ENCODE measurements at places on chromosomes 2 and 18.

GRCh38 chr2:16553226-16553625 is 112.4 kb downstream of the CYRIA start:
- peak; percentile 32 for DNase-seq

GRCh38 chr2:161096336-161096735 is 63.9 kb upstream of the TANK start:
- no peak for DNase-seq

DNA sequence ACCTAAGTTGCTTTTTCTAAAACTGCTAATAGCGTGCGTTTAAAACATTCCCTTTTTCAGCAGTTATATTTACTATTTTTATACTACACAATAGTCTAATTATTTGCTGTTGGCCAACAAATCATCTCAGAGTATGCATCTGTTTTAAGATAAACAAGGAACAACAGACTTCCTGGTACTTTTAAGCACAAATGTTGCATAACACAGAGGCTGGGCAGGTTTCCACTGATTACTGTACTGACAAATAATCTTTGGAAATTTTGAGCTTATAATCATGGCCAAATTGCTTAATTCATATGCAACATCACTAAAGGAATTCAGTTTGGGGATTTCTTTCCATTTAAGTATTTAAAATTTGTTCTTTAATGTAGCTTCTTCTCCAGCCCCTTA is 737.4 kb upstream of the SALL3 start:
- DNase-seq: peak; percentile 27

DNA sequence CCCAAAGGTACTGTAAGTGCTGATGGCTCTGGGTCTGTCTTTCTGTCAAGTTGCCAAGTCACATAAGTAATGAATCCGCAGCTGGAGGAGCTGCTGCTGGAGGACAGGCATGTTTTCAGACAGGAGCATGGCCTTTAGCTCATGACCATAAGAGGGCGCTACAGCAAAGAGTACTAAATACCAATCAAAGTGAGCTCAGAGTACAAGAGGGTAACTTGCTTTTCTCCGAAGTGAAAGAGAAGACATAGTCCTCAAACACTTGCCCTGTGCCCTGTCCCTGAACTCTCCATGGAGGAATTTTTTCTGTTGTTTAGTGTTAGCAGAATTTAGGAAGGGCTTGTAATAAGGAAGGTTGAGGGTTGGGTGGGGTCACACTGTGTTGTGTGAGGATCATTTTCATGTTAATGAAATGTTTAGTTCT is 58.0 kb upstream of the EML6 start:
- peak; percentile 54 for DNase-seq

GRCh38 chr18:26757263-26758019 is 108.1 kb downstream of the AQP4 start:
- DNase-seq: peak; percentile 54

- no peak for DNase-seq
These were observed at the start of gene RFTN2 for GRCh38 chr2:197675246-197675645. TSS of gene RFTN2 (minus strand) at chr2:197675587. CDS start at chr2:197675458, 129 bp downstream.

DNA sequence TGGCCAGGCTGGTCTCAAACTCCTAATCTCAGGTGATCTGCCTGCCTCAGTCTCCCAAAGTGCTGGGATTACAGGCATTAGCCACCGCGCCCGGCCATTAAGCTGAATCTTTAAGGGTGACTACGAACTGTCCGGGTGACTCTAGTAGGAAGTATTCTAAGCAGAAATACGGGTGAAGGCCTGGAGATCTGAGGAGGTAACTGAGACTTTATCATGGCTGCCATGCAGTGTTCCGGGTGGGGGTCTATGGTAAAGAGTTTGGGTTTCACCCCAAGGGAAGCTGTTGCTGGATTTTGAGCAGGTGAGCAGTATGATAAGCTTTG is 20.1 kb upstream of the ROCK2 start:
- no peak for DNase-seq

DNA sequence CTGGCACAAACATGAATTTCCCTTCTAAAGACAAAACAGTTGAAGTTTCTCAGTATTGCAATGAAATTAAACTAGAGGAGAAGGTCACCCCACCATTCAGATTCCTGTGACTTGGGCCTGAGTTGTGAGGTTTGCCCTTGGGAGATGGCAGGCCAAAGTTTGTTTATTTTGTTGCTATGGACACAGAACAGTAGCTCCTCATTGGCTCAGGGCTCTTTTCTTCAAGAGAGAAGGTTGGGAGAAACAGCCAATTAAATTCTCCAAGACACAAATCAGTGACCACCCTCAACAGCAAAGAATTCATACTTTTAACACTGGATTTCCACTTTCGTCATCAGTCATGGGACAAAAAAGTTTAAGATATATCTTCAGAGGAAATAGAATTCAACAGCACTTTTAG is at the start of gene FLACC1:
Gene FLACC1, minus strand, starts transcription at position 125 of the 400 bp plus-strand sequence. CDS start 5,941 bp downstream, outside the sequence.
- no peak for DNase-seq

GRCh38 chr2:8565399-8566154 is 116.3 kb upstream of the ID2 start:
- no peak for DNase-seq

GRCh38 chr2:23602116-23602515 is 217.1 kb downstream of the KLHL29 start:
- DNase-seq: no peak

DNA sequence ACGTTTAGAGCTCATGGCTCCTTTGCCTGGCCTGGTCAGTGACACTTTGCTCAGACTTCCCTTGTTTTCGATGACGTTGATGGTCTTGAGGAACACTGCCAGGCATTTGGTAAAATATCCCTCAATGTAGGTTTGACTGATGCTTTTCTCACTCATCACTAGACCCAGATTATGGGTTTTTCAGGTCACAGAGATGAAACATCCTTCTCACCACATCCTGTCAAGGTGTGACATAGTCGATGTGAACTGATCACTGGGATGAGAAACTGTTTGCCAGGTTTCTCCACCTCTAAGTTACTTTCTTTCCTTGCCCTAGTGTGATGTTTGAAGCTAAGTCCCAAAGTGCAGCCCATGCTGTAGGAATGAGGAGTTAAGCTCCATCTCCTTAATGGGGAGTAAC is 81.5 kb downstream of the AFF3 start:
- DNase-seq: no peak

DNA sequence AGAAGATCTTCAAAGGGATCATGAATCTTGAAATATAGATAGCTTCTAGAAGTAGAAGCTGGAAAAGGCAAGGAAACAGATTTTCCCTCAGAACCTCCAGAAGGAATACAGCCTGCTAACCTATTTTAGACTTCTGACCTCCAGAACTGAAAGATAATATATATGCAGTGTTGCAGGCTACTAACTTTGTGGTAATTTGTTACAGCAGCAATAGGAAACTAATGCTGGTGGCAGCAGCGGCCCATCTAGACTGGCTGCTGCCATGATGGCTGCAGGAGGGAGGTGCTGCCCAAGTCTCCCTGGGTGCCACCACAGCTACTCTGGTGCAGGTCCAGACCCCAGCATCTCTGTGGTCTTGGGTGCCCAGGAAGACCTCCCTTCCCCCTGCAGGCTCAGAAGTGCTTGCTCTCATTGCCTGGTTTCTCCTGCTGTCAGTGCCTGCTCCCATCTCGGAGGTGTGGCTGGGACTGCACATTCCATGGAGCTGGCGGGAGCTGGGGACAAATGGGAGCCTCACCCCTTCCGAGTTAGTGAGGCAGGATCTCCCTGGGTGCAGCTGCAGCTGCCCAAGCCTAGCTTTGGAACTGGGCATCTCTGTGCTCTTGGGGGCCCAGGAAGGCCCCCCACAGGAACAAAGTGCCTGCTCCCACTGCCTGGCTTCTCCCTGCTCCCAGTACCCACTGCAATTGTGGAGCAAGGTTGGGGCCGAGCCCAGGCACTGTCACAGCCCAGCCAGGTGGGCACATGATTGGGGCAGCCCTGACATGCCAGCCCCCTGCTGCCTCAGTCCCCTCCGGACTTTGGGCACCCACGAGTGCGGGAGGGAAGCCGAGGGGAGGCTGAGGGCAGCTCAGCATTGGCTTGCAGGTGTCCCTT is 18.1 kb upstream of the CCDC88A start:
- DNase-seq: no peak

GRCh38 chr2:25286025-25286400 is 55.7 kb downstream of the DNMT3A start:
- DNase-seq: peak; percentile 39

GRCh38 chr2:132750606-132751005 is 80.6 kb upstream of the LYPD1 start:
- DNase-seq: no peak

DNA sequence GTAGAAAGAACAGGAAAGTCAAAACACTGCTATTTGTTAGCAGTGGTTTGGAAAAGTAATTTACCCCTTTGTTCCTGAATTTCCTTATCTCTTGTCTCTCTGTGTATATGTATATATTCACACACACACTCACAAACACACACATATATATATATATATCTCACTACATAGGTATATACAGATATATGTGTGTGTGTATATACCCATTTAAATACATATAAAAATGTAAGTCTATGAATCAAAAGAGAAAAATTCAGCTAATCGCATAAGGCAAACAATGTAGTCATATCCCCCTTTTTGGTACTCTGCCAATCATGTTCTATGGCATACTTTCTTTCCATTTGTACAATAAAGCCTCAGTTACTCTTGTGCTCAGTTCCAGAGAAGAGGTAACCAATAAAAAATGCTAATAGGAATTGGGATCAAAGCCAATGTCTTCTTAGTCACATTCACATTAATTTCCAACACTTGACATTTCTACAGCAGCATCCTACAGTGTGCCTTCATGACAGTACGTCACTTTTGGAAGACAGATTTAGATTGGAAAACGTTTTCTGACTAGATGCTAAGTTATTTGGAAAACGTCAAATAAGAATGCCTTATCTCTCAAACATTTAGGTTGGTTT is 94.6 kb downstream of the MC4R start:
- no peak for DNase-seq

DNA sequence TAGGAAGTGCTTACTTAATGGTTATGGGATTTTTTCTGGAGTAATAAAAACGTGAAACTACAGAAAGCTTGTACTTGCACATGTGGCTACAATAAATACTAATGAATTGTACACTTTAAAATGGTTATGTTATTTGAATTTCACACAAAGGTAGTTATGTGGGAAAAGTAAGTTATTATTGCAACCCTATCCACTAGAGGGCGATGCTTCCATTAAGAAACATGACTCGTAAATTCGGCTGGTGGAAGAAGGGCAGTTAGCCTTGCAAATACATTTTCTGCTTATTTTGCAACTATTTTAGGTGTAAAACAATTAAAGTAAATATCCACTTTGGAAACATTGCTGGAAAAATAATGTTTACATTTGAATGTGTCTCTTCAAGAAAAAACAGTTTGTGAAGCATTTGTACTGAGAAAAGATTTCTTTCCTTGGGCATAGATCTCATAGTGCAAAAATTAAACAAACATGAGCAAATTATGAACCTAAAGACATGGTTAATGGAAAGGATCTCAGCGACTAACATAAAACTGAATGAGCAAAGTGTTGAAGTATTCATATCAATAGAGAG is 68.1 kb upstream of the CSRNP3 start:
- DNase-seq: peak; percentile 34

- DNase-seq: no peak
These were observed 13.5 kb downstream of the SPOPL start for GRCh38 chr2:138515092-138515491.

GRCh38 chr2:176172007-176172894 is 15.1 kb downstream of the HOXD3 start:
- DNase-seq: no peak

- no peak for DNase-seq
These were observed 2.2 kb upstream of the ACADL start for GRCh38 chr2:210227290-210228088.

GRCh38 chr2:159623436-159623835 is 7.1 kb upstream of the BAZ2B start:
- DNase-seq: no peak

DNA sequence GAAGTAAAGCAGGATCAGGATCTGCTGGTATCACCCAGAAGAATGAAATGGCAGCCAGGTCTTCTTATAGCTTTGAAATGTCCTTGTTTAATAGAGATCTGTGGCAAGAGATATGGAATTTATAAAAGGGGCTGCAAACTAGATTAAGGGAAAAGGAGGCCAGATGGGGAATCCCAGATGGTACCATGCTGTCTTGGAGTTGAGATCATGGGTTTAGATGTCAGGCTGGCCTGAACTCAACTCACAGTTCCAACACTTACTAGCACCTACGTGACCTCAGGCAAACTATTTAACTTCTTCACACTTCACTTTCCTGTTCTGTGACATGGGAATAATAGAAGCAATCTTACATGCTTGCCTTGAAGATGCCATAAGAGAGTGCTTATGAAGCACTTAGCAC is 188.2 kb downstream of the ALK start:
- DNase-seq: no peak

- no peak for DNase-seq
These were observed 69.4 kb downstream of the CABLES1 start for GRCh38 chr18:23204589-23205235.

DNA sequence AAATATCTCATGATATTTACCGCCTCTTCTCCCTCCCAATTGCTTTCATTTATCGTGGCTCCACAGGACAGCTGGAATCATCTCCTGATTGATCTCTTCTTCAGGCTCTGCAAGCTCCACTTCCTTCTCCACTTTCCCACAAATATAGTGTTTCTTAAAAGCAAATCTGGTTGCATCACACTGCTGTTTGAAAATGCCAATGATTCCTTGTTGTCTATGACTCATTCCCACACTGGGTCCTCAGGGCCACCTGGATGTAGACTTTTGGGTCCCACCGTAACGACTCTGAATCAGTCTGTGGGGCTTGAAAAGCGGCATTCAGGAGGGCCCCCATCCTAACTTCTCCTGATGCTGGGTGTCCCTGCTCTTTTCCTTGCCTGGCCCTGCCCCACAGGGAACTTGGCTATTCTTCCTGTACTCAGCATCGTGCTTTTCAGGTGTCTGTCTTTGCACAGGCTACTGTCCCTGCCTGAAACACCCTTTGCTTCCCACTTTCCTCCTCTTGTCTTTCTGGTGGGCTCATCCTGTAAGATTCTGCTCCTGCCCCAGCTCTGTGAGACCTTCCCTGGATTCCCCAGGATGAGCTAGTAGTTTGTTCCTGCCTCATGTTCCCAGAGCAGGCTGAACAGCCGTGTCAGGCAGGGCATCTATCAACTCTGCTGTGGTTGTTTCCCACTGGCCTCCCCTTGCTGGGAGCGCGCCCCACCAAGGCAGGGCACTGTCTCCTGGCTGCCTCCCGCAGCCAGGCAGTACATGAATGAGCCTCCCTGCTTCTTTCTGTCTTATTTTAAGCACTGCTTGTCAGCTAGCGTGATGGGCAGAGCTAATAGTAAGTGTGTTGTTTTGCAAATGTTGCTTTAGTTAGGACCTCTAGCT is 111.9 kb downstream of the KCTD1 start:
- DNase-seq: no peak
